ENCODE measurements at places on chromosomes 7 and 10. TPM values are rescaled to one million over a fixed set of nuclear protein-coding genes. Genes with fewer than 3 reads are reported as not detected.

ZNF467 gene
- total RNA-seq: 3.0 TPM

PRPS1L1 gene
- total RNA-seq: not detected

TMEM229A gene
- total RNA-seq: not detected

DGKI gene
- total RNA-seq: 0.89 TPM

MAGI2 gene
- total RNA-seq: 1.7 TPM

MMP21 gene
- not detected for total RNA-seq

CFTR gene
- total RNA-seq: not detected

CPXM2 gene
- total RNA-seq: not detected

EN2 gene
- total RNA-seq: not detected

PNLIP gene
- total RNA-seq: not detected

SFTPA1 gene
- total RNA-seq: not detected

ECD gene
- total RNA-seq: 38.8 TPM

ARMS2 gene
- total RNA-seq: not detected

ZFYVE27 gene
- total RNA-seq: 8.7 TPM

NKX2-3 gene
- not detected for total RNA-seq

CNNM1 gene
- not detected for total RNA-seq

MKX gene
- 7.5 TPM for total RNA-seq

BHLHA15 gene
- not detected for total RNA-seq

CCDC3 gene
- total RNA-seq: not detected

Data from myometrial cell (primary cell).